ENCODE measurements at places on chromosomes 7 and 10.
A peak's percentile ranks its signal among the peaks of the same experiment; 100 is the strongest.

DNA sequence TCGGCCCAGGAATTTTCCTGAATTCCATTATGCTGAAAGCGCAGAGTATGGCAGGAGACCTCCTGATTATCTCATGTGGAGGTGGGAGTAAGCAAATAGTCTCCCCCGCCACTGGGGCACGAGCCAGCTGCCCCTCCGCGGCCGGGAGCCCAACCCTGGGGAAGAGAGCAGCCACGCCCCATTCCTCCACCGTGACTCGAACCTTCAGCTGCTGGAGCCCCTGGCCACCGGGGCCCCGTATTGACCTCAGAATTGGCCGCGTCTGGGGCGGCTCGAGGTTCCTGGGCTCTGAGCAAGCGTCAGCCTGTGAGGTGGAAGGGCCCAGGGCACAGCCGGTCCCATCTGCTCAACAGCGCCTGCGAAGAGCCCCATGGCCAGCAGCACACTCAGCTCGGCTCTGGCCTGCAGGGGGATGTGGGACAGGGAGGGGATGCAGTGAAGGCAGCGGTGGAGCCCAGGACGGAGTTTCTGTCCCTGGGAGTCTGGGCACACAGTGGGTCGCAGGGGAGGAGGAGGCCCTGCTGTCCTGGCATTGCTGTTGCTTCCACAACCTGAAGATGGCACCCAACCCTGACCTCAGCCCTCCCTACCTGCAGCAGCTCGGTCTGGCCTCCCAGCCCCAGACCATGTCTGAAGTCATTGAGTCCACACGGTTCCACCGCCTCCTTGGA lies 97.8 kb downstream of the CHST15 start:
- DNase-seq, result peak; percentile 81

- no peak for DNase-seq
Observed at GRCh38 chr10:86685893-86686632, 17.8 kb downstream of the LDB3 start.

GRCh38 chr7:94266238-94266644 lies 128.5 kb upstream of the COL1A2 start:
- DNase-seq, result peak; percentile 87

DNA sequence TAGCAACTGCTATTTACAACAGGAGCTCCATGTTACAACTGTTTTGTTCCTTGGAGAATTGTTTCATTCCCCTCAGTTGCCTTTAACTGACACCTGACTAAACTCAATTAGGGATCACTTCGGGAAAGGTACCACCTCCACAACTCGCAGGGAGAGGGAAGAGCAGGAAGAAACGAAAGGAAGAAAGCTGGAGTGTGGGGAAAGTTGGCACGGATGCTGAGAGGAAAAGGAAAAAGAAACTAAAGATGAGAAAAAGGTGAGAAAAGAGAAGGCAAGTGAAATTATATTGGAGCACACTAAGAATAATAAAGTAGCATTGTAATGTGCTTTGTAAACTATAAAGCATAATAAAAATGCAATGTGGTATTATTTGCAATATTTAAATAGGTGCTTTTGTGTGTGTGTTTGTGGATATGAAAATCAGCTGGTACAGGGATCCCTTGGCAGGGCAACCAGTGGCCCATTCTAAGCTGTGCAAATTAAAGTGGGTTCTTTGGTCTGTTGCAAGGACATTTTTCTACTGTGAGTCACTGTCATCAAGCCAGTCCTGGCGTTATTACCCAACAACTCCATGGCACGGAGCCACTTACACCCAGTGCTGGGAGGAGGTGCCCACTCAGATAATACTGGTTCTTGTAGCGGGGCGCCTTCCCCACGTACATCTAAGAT lies 45.9 kb downstream of the HIPK2 start:
- DNase-seq, result peak; percentile 92

DNA sequence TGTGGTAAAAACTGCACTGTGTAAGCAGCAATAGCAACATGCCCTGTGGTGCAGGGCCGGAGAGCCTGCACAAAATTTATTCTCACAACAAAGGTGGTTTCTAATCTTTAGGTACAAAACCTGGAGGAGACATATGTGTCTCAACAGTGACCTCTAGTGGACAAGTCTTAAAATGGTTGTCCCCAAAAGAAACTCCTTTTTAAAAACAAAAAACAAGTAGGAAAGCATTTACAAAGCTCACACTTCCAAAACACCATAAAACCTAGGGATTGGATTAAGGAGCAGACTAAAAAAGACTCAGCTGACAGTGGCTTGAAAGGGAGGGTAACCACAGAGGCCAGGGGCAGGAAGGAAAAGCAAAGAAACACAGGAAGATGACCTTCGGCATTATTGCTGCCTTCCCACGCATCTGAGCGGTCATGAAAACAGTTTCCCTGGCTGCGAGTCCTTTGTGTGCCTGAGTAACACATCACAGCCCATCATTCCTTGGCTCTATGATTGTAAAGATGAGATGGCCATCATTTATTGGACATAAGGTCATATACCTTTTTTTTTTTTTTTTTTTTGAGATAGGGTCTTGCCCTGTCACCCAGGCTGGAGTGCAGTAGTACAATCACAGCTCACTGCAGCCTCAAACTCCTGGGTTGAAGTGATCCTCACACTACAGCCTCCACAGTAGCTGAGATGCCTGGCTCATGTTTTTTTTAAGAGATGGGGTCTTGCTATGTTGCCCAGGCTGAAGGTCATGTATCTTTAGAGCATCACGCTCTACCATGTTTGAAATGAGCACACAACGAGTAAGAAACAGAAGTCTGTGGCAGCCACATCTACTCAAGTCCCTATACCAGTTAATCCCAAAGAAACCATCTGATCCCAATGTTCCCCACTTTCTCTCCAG lies 39.5 kb downstream of the RSU1 start:
- peak; percentile 46 for DNase-seq

DNA sequence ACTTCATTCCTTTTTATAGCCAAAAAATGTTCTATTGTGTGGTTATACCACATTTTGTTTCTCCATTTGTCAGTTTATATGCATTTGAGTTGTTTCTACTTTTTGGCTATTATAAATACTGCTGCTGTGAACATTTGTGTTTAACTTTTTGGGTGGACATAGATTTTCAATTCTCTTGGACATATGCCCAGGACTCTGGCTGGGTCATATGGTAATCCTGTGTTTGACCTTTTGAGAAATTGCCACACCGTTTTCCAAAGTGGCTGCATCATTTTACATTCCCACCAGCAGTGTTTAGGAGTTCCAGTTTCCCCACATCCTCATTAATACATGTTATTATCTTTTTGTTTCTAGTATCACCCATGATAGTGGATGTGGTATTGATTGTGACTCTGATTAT lies 39.4 kb downstream of the CSGALNACT2 start:
- DNase-seq, result no peak

DNA sequence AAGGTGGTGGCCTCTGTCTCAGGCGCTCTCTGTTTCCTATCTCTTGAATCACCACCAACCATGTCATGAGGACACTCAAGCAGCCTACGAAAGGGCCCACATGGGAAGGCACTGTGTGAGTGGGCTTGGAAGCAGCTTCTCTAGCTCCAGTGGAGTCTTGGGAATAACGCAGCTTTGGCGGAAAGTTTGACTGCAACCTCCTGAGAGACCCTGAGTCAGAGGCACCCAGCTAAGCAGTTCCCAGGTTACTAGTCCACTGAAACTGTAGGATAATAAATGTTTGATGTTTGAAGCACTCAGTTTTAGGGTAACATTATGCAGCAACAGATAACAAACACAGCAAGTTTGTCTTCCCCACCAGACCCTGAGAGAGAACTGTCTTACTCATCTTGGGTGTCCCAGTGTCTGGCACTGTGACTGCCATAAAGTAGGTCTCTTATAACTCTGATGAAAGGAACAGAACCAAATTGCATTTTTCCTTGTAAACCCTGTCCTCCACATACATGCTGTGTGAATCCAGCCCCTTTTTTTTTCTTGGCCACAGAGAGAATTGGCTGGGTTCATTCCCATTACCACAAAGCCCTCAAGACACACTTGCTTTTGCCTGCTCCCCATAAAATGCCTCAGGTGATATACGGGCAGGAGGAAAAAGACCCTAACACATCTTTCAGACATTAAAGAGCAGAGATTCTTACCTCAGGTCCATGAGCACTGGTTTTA lies 185.5 kb downstream of the ZNF365 start:
- DNase-seq, result peak; percentile 78

DNA sequence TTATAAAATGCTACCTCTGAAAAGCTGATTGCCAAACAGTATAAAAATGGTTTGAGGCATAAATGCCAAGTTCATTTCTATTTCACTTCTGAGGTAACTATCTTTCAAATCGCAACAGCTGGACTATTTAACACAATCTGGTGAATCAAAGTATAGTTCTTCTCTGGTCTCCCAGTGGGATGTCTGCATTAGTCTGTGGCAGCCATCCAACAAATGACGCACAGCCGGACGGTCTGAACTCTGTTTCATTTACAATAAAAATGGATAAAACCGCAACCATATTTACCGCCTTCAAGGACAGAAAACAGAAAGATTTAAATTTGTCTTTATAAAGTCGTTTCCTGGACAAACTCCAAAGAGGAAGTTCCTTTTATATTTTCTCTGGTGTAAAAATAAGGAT lies 41.9 kb downstream of the ENO4 start:
- peak; percentile 45 for DNase-seq

GRCh38 chr7:15199482-15199881 lies 296.9 kb upstream of the DGKB start:
- peak; percentile 2 for DNase-seq

GRCh38 chr7:47580811-47581331 lies 1.0 kb downstream of the TNS3 start:
- no peak for DNase-seq

DNA sequence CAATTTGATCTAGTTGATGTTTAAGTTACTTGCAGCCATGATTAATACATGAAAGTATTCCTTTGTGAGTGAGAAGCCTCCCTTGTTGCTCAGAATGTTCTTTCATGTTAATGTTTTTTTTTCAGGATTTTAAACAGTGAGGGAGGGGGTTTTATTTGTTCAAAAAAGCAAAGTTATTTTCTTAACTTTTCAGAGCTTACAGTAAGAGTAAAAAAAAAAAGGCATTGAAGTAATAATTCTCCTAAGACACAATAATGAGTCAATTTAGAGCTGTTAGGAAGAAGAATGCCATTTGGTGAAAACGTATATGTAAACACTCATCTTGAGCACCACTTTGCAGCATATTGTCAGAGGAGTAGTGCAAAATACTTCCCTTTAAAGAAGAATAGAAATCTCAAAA lies 105.8 kb downstream of the SEMA3A start:
- DNase-seq, result no peak

GRCh38 chr7:143256325-143256724 lies 6.9 kb upstream of the GSTK1 start:
- no peak for DNase-seq

DNA sequence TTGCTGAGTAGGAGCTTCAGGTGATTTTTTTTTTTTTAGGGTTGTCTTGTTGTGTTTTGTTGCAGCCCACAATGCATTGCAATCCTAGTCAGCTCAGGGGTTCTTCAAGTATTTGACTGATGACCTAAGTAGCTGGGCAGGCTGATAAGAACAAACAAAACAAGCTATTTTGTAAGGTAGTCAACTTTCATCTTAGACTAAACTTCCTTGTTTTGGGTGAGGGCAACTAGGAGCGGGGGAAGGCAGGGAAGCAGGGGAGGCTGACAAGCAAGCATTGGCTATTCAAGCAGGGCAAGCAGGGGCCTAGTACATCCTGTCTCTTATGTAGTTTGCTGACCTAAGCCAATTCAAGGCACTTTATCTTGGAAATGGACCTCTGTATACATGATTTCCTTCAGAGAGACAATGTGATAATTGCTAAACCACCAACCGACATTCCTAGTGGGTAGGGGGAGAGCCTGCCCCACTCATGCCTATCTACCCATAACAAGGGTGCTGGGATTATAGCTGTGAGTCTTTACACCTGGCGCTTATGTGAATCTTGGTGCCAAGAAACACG lies 163.3 kb upstream of the PRKCQ start:
- DNase-seq, result no peak

DNA sequence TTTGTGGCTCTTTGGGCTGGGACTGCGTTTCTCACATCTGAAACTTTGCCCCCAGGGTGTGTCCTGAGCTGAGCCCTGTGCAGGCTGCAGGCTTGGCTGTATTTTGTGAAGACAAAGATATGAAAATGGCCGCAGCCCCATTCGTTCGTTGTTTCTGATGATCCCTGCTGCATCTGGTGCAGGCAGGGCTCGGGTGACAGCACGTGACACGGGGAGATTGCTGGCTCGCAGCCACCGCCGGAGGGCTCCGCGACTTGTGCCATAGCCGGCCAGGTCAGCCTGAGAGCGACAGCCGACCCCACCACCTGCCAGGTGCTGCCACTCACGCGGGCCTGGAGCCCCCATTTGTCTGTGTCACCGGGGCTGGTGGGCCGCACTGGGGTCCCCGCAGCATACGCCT lies 81.3 kb downstream of the ZRANB1 start:
- DNase-seq, result no peak

- peak; percentile 93 for DNase-seq
Observed at GRCh38 chr10:130022511-130023299, 58.6 kb upstream of the EBF3 start.

DNA sequence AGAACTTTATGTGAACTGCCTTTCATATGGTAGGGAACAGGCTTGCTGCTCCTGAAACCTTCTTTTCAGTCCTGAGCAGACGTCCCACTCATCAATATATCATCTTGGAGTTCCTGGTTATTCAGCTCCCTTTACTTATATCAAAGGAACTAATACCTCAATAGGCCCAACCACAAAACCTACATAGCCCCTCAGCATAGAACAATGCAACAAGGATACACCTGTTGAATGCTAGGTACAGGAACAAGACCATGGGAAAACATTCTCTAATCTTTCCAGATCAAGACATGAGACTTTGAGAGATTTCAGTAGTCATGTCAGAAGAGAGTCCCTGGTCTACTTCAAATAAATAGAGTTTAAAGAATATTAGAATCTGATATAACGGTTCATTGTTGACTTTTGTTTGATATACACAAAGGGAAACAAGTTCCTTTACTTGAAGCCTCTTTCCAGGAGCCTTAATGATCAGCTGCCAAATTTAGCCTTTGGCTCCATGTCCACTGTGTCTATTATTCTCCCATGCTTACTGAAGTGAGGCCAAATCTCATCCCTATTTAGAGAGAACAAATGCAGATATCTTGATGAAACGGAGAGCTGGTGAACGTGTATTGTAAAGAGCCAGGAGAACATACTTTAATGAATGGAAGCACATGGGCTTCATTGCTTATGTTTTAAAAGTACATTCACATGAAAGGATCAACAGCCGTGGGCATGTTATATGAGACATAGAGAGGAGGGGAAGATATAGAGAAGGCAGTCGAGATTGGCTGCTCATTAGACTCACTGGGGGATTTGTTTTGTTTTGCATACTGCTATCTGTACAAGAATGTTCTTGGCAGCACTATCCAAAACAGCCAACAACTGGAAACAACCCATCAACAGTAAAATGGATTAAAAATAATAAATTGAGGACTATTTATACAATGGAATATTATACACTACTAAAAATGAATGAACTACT lies 9.5 kb downstream of the RHOBTB1 start:
- DNase-seq, result no peak

- no peak for DNase-seq
Observed at GRCh38 chr7:16728811-16729210, 24.7 kb upstream of the TSPAN13 start.

- no peak for DNase-seq
Observed at GRCh38 chr7:44645696-44646095, 39.3 kb downstream of the OGDH start.

GRCh38 chr10:22308390-22308789 lies 7.8 kb upstream of the COMMD3 start:
- DNase-seq, result no peak

All from AG10803 (cell line).